ENCODE measurements at places on chromosomes 3 and 15. TPM values are rescaled to one million over a fixed set of nuclear protein-coding genes. Genes with fewer than 3 reads are reported as not detected.

The ISG20 gene
- not detected for total RNA-seq

The SLCO3A1 gene
- 0.38 TPM for total RNA-seq

The MBNL1 gene
- total RNA-seq, result 251 TPM

The TNFSF10 gene
- not detected for total RNA-seq

GRCh38 chr3:105504440-105504951, 137.8 kb downstream of the ALCAM start:
- H3K4me3 ChIP-seq, result no peak overlapping the region
- 0 out of 2 replicates have a peak, but pooled peaks cover 6% of the 10 kb centered on the region for H3K4me1 ChIP-seq
- no peaks in the 10 kb centered on the region for H3K36me3 ChIP-seq
- DNase-seq, result no peak
- H3K27me3 ChIP-seq, result no peaks in the 10 kb centered on the region

DNA sequence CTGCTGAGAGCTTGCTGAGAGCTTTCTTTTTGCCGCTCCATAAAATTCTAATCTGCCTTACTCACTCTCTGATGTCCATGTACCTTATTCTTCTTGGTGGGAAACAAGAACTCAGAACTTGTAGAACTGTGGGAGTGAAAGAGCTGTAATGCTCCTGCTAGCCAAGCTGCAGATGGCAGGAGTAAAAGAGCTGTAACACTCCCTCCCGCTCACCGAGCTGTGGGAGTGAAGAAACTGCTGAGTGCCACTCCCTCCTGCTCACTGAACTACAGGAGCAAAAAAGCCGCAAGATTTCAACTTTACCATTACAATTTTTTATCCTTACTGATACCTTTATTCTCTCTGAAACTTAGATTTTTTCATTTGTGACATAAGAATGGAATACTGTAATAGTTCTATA, 199.1 kb downstream of the SI start:
- H3K27me3 ChIP-seq, result no peaks in the 10 kb centered on the region
- DNase-seq, result no peak
- no peaks in the 10 kb centered on the region for H3K4me1 ChIP-seq
- no peaks in the 10 kb centered on the region for H3K36me3 ChIP-seq

DNA sequence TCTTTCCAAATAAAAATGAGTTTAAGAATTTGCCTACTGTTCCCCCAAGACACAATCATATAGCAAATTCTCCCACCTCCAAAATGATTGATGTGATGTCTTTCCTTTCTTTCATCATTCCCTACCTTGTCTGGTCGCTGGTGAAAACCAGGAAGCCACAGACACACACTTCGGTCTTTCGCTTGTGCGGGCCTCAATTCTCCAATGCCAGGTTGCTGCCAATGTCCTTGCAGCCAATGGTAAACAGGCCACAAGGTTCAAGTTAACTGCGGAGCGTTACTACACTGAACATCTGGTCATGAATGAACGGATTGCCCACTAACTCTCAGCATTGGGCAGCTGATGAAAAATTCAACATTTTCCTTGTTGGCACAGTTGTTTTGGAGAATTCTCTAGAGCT, 192.2 kb downstream of the FOXP1 start:
- H3K27me3 ChIP-seq, result no peaks in the 10 kb centered on the region
- no peak for DNase-seq
- peaks cover 23% of the 10 kb centered on the region for H3K4me1 ChIP-seq

- H3K36me3 ChIP-seq, result no peaks in the 10 kb centered on the region
- no peak overlapping the region for H3K4me3 ChIP-seq
- H3K27me3 ChIP-seq, result no peaks in the 10 kb centered on the region
- no peak overlapping the region for H3K27ac ChIP-seq
- DNase-seq, result no peak
Observed at GRCh38 chr3:20924646-20925385, 738.8 kb upstream of the SGO1 start.

- peaks cover 24% of the 10 kb centered on the region for H3K4me1 ChIP-seq
- H3K36me3 ChIP-seq, result no peaks in the 10 kb centered on the region
- no peak overlapping the region for H3K27ac ChIP-seq
- no peaks in the 10 kb centered on the region for H3K27me3 ChIP-seq
- peak; percentile 39 for DNase-seq
- H3K4me3 ChIP-seq, result no peak overlapping the region
Observed at GRCh38 chr3:63909431-63909830, 2.8 kb downstream of the SCAANT1 start.

- H3K4me3 ChIP-seq, result no peak overlapping the region
- peak overlapping the region; percentile 70 for H3K27ac ChIP-seq
- peaks cover 23% of the 10 kb centered on the region for H3K4me1 ChIP-seq
- peak; percentile 82 for DNase-seq
Observed at GRCh38 chr3:48247401-48247811, 6.5 kb downstream of the ZNF589 start.

DNA sequence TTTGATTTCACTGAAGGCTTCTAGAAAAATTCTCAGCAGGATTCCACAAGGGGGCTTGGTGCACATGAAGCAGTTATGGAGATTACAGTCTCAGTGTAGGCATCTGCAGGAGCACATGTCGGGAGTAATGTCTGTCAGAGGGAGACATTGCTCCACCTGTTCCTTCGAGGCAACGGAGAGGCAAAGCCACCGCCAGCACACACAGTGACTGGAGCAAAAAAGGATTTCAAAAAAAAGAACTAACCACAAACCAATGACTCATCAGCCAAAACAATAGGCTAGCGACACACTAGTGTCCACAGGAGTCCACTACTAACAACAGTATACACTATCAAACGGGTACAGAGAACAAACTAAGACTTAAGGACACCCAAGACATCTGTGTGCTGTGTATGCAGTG, 68.9 kb downstream of the NPTN start:
- no peak overlapping the region for H3K4me3 ChIP-seq
- H3K27me3 ChIP-seq, result no peaks in the 10 kb centered on the region
- DNase-seq, result peak; percentile 85
- peaks cover 13% of the 10 kb centered on the region for H3K4me1 ChIP-seq
- H3K36me3 ChIP-seq, result peaks cover 47% of the 10 kb centered on the region

DNA sequence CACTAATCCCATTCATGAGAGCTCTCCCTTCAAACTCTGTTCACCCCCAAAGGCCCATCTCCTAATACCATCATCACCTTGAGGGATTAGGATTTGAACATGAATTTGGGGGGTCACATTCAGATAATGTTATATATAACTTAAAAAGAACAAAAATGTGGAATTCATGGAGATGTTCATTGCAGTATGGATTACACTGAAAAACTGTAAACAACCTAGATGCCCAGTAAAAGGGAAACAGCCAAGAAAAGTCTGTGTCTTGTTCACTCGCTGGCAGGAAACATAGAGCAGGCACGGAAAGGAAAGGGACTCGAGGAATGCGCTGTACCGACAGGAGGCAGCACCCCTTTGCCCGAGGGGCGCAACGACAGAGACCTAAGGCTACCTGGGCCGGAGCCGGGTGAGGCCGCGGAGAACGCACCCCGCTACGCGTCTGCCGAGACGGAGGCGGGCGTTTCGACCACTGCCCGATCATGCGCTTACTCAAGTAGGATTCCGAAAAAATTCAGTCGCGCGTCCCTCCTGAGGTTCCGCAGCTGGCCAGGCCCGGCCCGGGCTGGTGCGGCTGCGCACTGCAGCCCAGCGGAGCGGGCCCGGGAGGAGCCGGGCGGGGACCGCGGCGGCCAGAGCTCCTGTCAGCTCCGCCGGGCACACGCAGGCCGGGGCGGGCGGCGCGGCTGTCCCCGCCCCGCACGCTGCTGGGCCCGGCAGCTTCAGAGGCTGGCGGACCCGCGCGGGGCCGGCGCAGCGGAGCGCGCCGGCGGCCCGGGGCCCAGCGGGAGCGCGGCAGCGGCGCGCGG, 862 bp upstream of the MAN2A2 start:
- H3K27ac ChIP-seq, result peak overlapping the region; percentile 45
- H3K4me3 ChIP-seq, result peak overlapping the region; percentile 80
- peaks cover 6% of the 10 kb centered on the region for H3K4me1 ChIP-seq
- no peaks in the 10 kb centered on the region for H3K27me3 ChIP-seq
- peak; percentile 90 for DNase-seq
- H3K36me3 ChIP-seq, result no peaks in the 10 kb centered on the region

- no peaks in the 10 kb centered on the region for H3K27me3 ChIP-seq
- H3K27ac ChIP-seq, result no peak overlapping the region
- no peaks in the 10 kb centered on the region for H3K4me1 ChIP-seq
- no peak overlapping the region for H3K4me3 ChIP-seq
- no peak for DNase-seq
Observed at GRCh38 chr15:92613841-92614240, 41.7 kb downstream of the FAM174B start.

GRCh38 chr3:85081191-85081906, 122.6 kb downstream of the CADM2 start:
- H3K27ac ChIP-seq, result no peak overlapping the region
- H3K36me3 ChIP-seq, result no peaks in the 10 kb centered on the region
- H3K4me3 ChIP-seq, result no peak overlapping the region
- H3K27me3 ChIP-seq, result no peaks in the 10 kb centered on the region
- no peaks in the 10 kb centered on the region for H3K4me1 ChIP-seq
- no peak for DNase-seq

DNA sequence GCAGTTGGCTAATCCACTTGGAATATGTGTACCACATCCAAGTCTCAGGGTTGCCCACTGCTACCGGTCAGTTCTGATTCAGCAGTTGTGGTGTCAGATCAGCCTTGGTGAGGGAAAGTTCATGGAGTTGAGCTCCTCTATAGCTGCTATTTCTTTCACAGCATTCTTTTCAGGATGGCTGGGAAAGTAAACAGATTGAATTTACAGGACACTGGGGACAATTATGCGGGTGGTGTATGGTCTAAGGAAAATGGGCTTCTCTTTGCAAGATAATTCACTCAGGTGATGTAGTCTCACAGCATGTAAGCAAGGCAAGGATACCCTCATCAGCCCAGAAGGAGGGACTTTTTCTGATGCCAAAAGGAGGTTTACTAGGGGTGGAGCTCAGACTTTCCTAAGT, 249.9 kb downstream of the DOCK3 start:
- H3K4me3 ChIP-seq, result no peak overlapping the region
- H3K27me3 ChIP-seq, result no peaks in the 10 kb centered on the region
- DNase-seq, result no peak
- H3K27ac ChIP-seq, result no peak overlapping the region
- no peaks in the 10 kb centered on the region for H3K36me3 ChIP-seq

- H3K4me1 ChIP-seq, result no peaks in the 10 kb centered on the region
- peak; percentile 11 for DNase-seq
- no peak overlapping the region for H3K27ac ChIP-seq
- H3K4me3 ChIP-seq, result no peak overlapping the region
- peaks cover 17% of the 10 kb centered on the region for H3K27me3 ChIP-seq
Observed at GRCh38 chr15:59751552-59752413, 62.7 kb upstream of the BNIP2 start.

DNA sequence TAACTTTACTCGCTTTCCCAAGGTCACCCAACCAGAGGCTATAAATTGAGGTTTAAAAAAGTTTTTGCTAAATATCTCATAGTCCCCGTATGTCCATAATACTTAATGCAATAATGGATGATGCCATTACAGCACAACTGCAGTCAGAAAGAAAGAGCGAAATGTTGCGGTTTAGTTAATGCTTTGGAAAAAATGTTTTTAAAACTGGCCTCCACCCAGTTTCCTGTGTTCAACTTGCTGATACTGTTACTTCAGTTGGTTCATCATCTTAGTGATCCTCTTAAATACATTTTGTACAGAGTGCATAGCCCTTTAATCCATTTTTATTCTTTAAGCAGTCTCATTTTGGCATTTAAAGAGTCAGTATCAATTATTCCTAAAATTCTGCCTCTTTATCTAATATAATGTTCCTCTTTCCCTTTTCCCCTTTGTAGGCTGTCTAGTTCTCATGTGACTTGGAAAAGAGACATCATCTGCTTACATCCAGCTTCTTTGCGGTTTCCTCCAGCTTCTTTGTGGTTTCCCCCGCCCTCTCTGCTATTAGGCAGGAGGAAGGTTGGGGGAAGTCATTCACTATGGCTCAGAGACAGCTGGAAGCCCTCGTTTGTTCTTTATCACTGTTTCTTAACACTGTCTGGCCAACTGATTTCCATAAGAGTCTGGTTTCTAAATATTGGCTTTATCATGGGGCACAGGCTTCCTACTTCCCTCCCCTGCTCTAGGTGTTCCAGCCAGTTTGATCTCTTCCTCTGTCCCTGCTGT, 154.3 kb downstream of the GOLIM4 start:
- H3K4me1 ChIP-seq, result peaks cover 21% of the 10 kb centered on the region
- peak overlapping the region; percentile 6 for H3K4me3 ChIP-seq
- H3K27me3 ChIP-seq, result peaks cover 45% of the 10 kb centered on the region
- H3K27ac ChIP-seq, result 0 out of 2 replicates have a peak overlapping the region, but pooled peaks have one; percentile 5

DNA sequence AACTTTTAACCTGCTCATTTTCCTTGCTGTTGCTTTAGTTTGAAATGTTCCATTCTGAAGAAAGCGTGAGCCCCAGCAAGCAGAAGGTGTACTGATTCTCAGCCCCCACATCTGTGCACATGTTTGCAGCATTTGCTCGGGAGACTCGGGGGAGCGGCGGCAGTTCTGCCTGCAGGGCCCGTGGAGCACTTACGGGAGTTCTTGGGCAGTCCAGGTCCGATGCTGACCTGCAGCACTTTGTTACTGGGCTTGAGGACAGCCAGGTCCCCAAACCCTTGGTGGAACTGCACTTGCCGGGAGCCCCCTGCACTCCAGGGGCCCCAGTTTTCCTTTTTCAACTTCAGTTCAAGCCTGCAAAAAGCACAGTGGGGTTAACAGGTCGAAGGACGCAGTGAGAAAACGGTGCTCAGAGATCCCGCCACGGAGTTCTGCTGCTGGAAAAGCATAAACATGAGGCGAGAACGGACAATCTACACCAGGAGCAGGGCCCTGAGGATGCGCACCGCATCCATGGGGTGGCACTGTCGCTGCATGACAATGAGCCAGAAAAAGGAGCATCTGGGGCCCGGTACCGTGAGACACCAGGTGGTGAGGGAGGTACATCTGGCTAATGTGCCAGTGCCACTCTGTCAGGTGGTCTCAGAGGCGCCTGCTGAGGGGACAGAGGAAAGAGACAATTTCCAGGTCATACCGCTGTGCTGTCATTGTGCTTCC, 45.6 kb upstream of the LDHAL6B start:
- H3K4me3 ChIP-seq, result no peak overlapping the region
- H3K27me3 ChIP-seq, result no peaks in the 10 kb centered on the region
- H3K4me1 ChIP-seq, result peaks cover 8% of the 10 kb centered on the region
- DNase-seq, result peak; percentile 26
- H3K27ac ChIP-seq, result no peak overlapping the region
- peaks cover 76% of the 10 kb centered on the region for H3K36me3 ChIP-seq

DNA sequence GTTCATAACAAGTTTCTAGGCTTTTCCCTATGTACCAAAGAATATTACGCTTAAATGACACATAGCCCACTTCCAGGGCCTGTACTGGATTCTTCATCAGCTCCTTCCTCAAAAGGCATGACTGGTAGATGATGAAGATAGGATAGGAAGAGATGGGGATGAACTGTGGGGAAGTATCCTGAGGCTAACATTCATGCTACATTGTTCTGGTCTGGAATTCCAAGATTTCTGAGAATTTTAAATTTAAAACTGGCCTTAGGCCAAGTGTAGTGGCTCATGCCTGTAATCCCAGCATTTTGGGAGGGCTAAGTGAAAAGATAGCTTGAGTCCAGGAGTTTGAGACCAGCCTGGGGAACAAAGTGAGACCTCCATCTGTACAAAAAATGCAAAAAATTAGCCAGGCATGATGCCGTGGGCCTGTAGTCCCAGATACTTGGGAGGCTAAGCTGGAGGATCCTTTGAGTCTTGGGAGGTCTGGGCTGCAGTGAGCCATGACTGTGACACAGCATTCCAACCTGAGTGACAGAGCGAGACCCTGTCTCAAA, 160.1 kb upstream of the PLAAT1 start:
- DNase-seq, result no peak
- no peak overlapping the region for H3K27ac ChIP-seq
- no peak overlapping the region for H3K4me3 ChIP-seq

GRCh38 chr3:174957551-174958001, 98.4 kb downstream of the NAALADL2 start:
- peak overlapping the region; percentile 51 for H3K27ac ChIP-seq
- no peaks in the 10 kb centered on the region for H3K27me3 ChIP-seq
- peak; percentile 49 for DNase-seq
- no peak overlapping the region for H3K4me3 ChIP-seq

- no peak overlapping the region for H3K4me3 ChIP-seq
- no peaks in the 10 kb centered on the region for H3K4me1 ChIP-seq
- H3K27ac ChIP-seq, result no peak overlapping the region
- DNase-seq, result peak; percentile 9
Observed at GRCh38 chr3:182259579-182259978, 533.7 kb upstream of the ATP11B start.
